ENCODE measurements at places on chromosomes 1 and 21.

GRCh38 chr1:92907949-92908684 is 53.1 kb downstream of the DIPK1A start:
- DNase-seq, result no peak

DNA sequence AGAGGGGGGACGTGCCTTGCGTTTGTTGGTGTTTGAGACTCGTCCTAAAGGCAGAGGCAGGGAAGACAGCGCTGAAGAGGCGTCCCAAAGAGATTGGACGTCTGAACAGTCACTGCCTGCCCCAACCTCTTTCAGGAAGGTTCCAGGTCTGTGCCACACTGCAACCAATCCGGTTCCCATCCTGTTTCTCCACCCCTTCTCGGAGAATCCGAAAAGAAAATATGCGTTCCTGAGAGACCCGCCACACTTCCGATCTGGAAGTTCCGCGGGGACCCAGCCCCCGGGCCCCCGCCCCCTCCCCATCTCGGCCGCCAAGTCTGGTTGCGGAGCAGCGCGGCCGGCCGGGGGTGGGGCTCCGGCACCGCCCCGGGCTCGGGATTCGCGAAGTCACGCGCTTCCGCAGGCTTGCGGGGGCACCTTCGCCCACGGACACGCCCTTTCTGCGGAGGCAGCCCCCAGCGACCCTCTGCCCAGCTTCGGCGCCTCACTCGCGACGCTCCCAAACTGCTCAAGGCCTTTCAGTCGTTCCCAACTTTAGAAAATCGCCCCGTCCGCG is 124.5 kb upstream of the DPYD start:
- DNase-seq, result no peak

GRCh38 chr1:15172405-15173259 is 19.1 kb downstream of the TMEM51 start:
- no peak for DNase-seq

DNA sequence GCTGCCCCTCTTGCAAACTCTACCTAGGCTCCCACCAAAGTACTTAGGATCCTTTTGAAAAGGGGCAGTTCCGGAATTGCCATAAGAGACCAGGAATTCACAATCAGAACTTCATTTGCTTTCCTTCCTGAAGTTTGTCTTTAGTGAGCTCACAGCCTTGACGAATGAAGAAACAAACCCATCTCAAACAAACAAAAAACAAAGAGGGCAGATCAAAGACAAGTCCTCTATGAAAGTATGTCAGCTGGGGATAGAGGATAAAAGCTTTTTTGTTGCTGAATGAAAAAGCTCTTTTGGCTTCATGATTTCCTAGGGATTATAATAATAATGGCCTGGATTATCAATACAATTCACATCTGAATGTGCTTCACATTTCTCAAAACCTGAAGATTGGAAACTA is 357.9 kb upstream of the DUSP10 start:
- DNase-seq, result no peak

- DNase-seq, result no peak
These were observed 2.2 kb upstream of the CD1B start for GRCh38 chr1:158333405-158334155.

- peak; percentile 49 for DNase-seq
These were observed 266.9 kb downstream of the ASTN1 start for GRCh38 chr1:176897350-176898236.

DNA sequence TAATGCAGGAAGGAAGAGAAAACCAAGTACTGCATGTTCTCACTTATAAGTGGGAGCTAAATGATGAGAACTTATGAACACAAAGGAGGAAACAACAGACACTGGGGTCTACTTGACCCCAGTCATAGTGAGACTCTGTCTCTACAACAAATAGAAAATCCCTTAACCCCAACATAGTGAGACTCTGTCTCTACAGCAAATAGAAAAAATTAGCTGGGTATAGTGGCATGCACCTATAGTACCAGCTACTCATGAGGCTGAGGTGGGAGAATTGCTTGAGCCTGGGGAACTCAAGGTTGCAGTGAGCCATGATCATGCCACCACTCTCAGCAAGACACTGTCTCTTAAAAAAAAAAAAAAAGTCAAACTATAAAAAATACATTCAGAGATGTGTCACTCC is 42.7 kb downstream of the GIPC2 start:
- DNase-seq, result no peak

- no peak for DNase-seq
These were observed 57.9 kb downstream of the SASS6 start for GRCh38 chr1:100074604-100075395.

Measured in activated CD4-positive, alpha-beta T cell treated with anti-CD3 and anti-CD28 coated beads, Interleukin-2, amount 50 U/mL, for 16 hours (primary cell).